Stimulated activated CD4-positive, alpha-beta T cell treated with anti-CD3 and anti-CD28 coated beads, Interleukin-1b, Interleukin-23, amount 100 ng/mL, for 4 hours (primary cell): ENCODE measurements at places on chromosomes 6 and 20.

DNA sequence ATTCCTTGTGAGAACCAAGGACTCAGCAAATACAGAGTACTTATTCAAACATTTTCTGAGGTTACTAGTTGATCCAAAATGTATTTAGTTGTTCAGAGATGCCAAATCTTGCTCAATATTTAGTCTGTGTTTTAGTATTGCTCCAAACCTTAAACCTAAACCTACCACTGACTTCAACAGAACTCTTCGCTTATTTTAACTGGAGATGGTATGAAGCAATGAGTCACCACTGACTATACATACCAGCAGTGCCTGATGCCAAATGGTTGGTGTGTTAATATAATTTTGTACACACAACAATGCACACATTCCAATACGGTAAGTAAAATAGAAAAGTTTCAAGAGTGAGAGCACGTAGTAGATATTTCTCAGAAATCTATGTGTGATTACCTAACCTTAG, 1.9 kb upstream of the SPTLC3 start:
- no peak for DNase-seq

GRCh38 chr6:91485047-91485446, 898.2 kb upstream of the MAP3K7 start:
- DNase-seq = no peak

DNA sequence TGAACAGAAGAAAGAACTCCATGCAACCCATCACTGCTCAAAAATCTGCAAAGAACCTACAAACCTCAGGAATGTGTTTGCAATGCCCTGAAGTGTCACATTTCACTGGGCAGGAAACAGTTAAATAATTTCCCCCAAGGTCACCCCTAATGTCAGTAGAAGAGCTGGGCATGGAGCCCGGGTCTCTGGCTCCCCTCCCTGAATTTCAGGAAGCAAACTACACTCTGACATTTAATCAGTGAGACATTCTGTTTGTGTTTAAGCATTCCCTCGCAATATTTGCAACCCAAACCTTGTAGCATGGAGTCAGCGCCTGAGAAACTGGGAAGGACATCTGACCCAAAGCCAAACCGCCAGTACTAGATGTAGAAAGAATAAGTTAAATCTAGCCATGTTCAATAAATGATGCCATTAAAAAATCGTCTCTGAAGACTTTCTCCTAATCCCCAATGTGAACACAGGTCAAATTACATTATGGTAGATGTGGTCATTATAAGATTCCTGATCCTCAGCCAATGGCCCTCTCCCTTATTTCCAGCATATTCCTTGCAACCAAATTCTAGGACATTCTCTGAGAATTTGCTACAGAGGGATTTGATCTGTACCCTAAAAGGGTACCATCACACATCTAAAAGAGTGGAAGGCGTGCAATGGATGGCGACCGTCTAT, 91.2 kb upstream of the ADTRP start:
- DNase-seq = no peak

GRCh38 chr6:39193201-39193791, 36.0 kb downstream of the KCNK5 start:
- no peak for DNase-seq
